ENCODE measurements at places on chromosomes 12 and 14. TPM values are rescaled to one million over a fixed set of nuclear protein-coding genes. Genes with fewer than 3 reads are reported as not detected.

DNA sequence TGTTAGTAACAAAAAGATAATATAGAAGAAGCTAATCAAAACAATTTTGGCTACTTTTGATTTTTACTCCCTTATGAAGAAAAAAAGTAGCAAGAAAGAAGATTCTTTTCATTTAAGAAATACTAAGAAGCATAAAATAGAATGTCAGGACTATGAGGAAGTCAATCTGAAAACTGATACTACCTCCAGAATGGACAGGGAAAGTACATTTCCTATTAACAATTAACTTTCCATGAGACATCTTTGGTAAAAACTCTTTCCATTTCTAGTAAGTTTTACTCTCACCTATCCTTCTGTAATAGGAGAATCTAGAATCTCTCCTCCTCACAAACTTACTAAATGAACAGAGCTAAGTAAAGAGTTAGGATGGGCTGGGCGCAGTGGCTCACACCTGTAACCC is 51.3 kb upstream of the NPFF start:
- no peak for DNase-seq

- no peak for DNase-seq
Observed at GRCh38 chr12:13839365-13840336, 141.8 kb downstream of the GRIN2B start.

DNA sequence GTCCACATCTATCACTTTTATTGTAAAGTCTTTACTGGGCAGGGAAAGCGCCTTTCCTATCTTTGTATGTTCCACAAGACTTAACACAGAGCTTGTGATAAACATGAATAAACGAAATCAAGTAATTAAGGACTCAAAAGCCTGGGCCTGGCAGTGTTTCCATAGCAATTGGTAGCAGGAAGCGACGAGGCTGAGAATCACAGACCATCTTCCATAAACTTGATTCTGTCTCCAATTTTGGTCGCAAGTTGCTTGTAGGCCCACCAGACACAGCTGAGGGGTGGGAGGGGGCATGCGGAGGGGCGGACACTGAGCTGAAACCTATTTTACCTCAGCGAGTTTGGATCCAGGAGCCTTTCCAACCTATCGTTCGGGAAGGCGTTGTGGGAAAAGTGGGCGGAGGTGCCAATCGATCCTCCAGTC is 302 bp downstream of the CCDC38 start:
- peak; percentile 11 for DNase-seq

The ACRBP gene
- polyA plus RNA-seq: 3.5 TPM

The ESRRB gene
- polyA plus RNA-seq: 9.0 TPM

- no peak for DNase-seq
Observed at GRCh38 chr12:132618683-132619043, at the start of gene P2RX2. Gene P2RX2 (plus strand): TSS chr12:132618776. CDS start chr12:132618817, 41 bp downstream.

Data from left renal cortex interstitium (tissue), 4 donors.